ENCODE measurements at places on chromosomes 16 and 17.

- DNase-seq = no peak
Observed at GRCh38 chr16:15880434-15881308, 7.7 kb downstream of the CEP20 start.

DNA sequence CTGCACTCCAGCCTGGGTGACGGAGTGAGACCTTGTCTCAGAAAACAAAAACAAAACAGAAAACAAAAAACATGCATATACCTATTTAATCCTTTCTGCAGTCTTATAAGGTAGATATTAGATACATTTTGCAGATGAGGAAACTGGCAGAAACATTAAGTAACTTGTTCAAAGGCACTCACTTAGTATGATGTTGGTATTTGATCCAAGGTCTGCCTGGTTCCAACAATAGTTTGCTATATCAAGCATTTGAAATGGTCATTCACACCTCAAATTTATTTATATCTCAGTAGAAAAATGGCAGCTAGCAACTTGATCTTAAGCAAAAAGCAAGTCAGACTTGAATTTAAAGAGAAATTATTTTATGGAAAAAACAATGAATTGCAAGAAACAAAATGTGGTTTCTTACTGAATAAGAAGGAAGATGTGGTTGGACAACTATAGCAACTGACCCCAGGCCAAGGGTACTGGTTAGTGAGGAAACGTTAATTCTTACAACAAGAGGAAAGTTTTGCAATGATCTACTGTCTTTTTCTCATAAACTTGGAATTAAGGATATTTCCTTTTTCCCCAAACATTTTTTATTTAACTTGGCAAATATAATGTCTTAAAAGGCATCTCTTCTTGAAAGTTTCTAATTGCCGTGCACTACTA lies 19.7 kb downstream of the DHRS7B start:
- DNase-seq = no peak

DNA sequence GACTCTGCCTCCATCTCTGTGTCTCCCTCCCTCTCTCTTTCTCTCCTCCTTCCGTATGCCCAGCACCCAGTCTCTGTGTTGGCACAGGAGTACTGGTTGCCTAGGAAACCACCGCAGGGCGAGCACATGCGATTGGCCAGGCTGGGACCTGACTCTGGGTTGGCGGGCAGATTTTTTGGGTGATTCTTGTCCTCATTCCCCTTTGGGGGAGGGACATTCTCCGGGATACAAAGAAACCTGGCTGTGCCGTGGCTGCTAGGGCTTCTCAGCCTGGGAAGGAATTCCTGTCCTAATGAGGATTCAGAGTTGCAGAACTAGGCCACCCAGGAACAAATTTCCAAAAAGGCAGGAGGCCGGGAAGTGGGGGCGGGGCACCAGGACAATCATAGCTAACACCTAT lies 168.9 kb downstream of the SHISA9 start:
- DNase-seq = peak; percentile 8

DNA sequence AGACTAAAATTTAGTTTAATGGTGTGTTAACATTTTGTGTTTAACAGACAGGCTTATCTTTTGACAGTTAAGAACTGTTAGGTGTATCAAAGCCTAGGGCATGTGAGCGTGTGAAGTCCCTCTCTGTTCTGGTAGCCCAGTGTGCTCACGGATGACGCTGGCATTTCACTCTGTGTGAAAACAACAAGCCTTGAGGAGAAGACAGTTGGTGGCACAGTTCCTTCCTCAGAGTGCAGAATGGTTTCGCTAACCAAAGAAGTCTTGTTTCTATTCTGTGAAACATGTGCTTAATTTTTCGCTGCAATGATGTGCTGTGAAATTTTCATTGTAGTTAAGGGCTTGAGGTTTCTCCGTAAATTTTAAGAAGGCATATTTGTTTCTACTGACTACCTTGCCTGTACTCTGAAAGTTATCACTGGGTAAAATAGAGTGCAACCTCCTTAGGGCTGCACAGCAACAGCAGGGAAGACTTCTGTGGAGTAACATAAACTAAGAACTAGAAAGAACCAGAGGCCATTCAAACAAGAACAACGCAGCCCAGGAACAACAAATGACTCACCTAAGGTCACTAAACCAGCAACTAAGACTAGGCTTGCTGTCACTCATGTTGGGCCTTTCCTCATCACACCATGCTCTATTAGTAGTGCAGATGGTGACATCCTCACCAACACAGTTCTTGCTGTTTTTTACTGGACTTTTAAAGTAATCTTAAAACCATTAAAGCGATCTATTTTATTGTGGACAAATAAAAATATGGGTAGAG lies 33.4 kb downstream of the BRD7 start:
- DNase-seq = no peak

GRCh38 chr17:59180626-59181025 lies 25.1 kb downstream of the PRR11 start:
- DNase-seq = no peak

- DNase-seq = no peak
Observed at GRCh38 chr17:13293421-13293820, 275.6 kb upstream of the ELAC2 start.

DNA sequence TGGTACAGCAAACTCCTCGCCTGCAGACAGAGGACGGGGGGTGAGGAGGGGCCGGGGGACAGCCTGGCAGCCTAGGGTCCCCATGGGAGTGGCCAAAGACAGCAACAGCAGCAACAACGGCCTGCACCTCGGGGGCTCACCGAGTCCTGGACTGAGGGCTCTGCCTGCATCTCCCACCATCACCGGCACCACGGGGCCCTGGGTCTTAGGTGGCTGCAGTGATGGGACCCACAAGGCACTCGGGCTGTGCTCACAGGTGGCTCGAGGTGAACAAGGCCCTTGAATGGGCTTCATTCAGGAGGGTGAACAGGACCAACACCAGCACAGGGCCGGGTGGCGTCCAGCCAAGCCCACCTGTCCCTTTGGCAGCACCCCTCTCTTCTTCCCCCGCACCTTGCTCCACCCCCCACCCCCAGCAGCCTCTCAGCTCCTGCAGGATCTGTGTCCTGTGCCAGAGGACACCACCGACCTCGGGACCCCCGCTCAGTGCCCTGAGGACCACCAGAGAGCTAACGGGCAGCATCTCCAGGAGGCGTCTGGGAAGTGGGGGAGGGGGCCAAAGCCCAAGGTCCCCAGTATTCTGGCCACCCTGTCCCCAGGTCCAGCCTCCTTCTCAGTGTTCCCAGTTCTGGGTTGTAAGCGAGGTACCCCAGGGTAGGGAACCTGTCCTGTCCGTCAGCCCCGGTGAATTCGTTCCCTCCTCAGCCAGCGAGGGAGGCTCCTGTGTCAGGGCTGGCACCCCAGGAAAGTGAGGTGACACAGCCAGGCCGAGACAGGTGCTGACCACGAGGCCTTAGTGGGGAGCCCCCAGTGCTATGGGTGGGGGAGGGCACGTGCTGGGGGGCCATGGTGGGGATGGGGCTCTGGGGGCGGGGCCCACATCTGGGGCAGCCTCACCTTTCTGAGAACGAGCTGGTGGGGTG lies 94.3 kb downstream of the TBC1D16 start:
- no peak for DNase-seq

GRCh38 chr16:4315186-4316107 lies at the start of gene GLIS2:
TSS of gene GLIS2 (plus strand) at chr16:4316067. CDS start at chr16:4332281, 16,214 bp downstream.
- peak; percentile 96 for DNase-seq

- no peak for DNase-seq
Observed at GRCh38 chr16:88570691-88571092, 489 bp downstream of the ZC3H18 start.

DNA sequence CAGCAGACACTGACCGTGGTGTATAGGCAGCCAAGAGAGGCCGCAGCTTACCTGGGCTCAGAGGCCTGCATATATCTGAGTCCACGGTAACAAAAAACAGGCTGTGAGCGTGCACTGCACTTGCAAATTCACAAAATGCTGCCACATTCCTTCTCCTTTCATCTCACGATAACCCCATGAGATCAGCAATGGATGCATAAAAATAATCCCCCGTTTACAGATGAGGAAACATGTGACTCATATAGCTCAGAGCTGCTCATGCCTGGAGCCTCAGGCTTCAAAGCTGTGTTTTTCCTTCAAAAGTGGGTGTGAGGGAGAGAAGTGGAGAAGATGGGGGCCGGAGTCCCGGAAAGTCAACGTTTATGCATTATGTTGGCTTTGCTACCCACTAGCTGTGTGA lies 118.3 kb upstream of the FOXF1 start:
- DNase-seq = no peak

GRCh38 chr16:80511824-80512592 lies 28.8 kb upstream of the DYNLRB2 start:
- DNase-seq = no peak

- no peak for DNase-seq
Observed at GRCh38 chr17:36947922-36948716, 635 bp upstream of the AATF start.

GRCh38 chr17:63423251-63423950 lies 22.7 kb downstream of the CYB561 start:
- DNase-seq = no peak

GRCh38 chr17:52148969-52149351 lies 9.6 kb downstream of the CA10 start:
- no peak for DNase-seq

DNA sequence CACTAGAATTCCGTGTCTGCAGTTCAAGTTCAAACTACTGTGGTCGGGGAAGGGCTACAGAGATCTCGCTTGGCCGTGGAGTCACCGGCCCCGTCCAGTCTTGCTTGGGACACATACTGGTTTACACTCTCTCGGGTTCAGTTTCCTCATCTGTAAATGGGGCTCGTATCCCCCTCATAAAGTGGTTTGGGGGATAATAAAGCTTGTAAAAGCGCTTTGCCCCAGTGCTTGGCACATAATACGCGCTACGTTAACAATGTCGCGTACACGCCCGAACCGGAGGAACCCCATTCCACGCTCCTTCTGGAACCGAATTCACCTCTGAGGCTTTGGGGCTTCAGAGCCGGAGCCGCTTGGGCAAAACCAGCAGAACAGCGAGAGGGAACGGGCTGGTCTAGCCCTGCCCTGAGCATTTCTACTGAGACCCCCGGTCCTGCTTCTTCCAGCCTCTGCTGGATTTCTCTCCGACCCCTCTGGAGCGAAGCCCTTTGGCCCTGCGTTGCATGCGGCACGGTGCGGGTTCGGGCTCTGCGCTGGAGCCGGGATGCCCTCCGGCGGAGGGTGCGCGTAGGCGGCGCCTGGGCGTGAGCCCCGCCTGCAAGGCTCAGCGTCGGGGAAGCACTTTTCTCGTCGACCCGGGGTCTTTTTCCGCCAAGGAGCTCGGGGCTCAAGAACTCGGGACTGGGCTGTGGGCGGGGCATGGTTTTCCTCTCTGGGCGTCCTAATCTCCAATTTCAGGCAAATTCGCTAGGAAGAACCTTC lies 26.1 kb upstream of the HOXB13 start:
- no peak for DNase-seq

- no peak for DNase-seq
Observed at GRCh38 chr17:64767269-64767997, 105.3 kb upstream of the SMURF2 start.

GRCh38 chr17:8935191-8935590 lies 30.3 kb downstream of the PIK3R5 start:
- no peak for DNase-seq
